ENCODE measurements at places on chromosomes 13 and 19. TPM values are rescaled to one million over a fixed set of nuclear protein-coding genes. Genes with fewer than 3 reads are reported as not detected.

GRCh38 chr19:12867120-12868099 is 13.8 kb downstream of the DNASE2 start:
- peak; percentile 73 for DNase-seq

The WDR62 gene
- total RNA-seq = 2.3 TPM

- no peak for DNase-seq
Observed at GRCh38 chr19:57241176-57241575, 744 bp downstream of the ZNF805 start.

DNA sequence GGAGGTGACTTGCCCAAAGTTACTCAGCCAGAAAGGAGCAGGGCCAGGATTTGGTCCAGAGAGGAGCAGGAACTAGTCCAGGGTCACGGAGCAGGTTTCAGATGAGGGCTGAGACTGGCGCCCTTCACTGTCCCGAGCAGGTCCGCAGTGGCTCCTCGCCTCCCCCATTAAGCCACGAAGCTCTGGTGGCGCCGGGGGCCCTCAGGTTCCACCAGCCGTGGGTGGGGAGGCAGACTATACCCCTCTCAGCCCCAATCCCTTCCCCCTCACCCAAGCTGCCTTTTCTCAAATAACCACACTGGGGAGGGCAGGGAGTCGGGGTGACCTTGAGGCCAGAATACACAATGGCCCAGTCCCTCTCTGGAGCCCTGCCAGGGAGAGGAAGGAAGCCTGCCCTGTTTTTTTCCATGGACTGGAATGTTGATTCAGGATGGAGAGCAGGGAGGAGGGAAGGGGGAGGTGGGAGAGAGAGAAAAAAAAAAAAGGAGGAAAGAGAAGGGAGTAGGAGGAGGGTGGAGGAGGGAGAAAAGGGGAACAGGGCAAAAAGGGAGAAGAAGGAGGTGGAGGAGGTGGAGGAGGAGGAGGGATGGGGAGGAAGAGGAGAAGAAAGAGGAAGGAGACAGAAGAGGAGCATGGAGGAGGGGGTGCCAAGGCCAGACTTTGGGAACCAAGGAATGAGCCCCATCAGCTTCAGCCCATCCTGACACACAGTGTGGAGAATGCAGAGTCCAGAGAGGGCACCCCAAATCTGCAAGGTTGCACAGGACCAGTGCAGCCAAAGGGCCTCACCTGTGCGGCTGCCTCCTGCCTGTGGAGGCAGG is 19.7 kb downstream of the CEACAM16 start:
- peak; percentile 90 for DNase-seq

GRCh38 chr19:53647792-53648191 is 16.0 kb downstream of the DPRX start:
- DNase-seq = no peak

DNA sequence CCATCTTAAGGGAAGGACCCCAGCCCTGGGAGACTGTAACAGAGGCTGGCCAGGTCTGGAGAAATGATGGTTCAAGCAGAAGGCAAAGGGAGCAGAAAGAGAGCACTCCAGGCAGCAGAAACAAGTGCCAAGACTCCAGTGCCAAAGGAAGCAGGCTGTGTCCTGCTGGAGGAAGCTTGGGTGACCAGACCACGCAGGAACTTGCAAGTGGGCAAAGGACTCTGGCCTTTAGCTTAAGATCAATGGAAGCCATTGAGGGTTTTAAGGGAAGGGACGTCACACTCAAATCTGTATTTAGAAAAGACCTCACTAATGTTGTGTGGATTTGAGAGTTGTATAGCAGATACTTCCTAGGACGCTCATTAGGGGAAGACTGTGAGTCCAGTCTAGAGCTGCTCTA is 95.5 kb downstream of the MIPEP start:
- DNase-seq = no peak

The LILRB1 gene
- total RNA-seq = 2.3 TPM

DNA sequence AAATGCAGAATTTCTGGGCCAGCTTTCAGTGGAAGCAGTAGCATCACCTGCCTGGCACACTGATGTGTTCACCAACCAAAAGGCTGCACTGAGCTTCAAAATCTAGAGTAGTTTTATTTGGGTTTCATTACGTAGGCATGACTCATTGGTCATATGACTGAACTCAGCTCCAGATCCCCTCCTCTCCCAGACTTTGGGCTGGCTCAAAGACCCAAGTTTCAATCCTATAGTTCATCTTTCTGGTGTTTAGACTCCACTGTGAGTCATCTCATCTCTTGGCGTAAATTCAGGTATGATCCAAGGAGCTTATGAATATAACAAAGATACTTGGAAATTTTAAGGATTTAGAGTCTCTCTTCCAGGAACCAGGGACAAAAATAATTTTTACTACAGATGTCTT is 17.7 kb downstream of the ZMYM5 start:
- DNase-seq = no peak

- peak; percentile 92 for DNase-seq
Observed at GRCh38 chr19:37902668-37903067, 3.7 kb downstream of the WDR87 start.

DNA sequence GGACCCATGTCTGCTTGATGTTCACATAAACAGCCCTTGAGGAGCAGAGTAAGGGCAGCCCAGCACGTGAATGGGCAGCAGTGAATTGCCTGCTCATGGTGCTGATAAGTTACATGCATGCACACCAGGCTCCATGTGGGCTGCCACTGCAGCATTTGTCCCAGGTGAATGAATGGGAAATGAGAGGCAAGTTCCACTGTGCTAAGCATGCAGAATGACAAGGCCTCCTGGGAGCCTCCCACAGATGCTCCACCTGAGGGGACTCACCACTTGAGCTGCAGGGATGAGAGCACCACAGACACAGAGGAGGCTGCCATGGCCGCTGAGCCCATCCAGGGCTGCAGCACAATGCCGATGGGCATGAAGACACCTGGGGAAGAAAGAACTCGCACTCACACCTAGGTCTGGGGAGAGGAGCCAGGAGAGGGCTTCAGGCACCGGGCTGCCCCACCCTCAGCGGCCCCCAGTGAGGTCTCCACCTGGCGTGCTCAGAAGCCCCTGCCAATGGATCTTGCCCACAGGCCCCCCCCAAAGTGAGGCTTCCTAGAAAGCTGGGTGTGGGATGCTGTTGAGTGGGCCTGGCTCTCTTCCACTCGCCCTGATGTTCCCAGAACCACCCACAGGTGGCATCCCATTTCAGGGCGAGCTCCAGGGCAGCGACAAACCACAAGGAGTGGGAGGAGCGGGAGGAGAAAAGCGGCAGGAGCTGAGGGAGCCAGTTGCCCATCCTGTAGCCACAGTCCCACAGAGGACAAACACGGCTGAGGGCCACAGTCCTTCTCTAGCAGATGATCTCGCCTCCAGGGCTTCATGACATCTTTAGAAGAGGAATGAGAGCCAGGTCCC is 73.8 kb downstream of the CCDC70 start:
- DNase-seq = peak; percentile 67

The MAB21L1 gene
- 2.0 TPM for total RNA-seq

GRCh38 chr19:3653865-3654513 is 27.4 kb upstream of the CACTIN start:
- no peak for DNase-seq

DNA sequence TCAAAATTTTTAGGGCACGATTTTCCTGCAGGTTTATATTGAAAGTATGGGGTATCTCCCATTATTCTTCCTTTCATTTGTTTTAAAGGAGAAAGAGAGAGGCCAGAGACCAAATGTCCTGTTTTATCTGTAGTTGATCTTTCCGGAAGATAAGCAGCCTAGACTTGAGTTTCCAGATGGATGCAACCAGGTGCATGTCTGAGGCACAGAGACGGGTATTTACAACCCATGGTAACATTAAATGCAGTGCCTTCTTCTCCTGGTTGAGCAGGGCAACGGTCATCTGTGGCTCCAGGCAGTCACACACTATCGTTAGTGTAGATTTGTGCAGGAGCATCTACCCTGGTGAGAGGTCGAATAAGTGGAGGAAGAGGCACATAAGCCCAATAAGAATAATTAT is 1507.1 kb downstream of the UQCRFS1 start:
- DNase-seq = no peak

The NPAS1 gene
- not detected for total RNA-seq

DNA sequence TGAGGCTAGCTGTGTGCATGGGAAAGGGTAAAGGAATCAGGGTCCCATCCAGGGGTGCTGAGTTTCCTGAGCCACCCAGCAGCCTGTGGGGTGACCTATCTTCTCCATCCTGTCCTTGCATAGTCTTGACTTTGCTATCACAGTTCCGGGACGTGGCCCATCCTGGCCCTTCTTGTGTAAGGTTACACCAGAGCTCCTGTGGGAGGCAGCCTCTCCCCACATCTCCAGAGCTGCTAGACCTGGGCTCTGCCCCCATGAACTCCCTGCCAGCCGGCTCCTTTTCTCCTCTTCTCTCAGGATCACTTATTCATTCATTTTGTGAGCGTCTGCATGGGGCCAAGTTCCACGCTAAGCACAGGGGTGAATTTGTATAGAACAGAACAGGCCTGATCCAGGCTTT is 238.9 kb downstream of the TSHZ3 start:
- DNase-seq = no peak

The PCSK4 gene
- 1.7 TPM for total RNA-seq

The MYO16 gene
- total RNA-seq = 1.8 TPM

The IRGC gene
- not detected for total RNA-seq

GRCh38 chr19:29418201-29418600 is 107.6 kb upstream of the VSTM2B start:
- DNase-seq = no peak

DNA sequence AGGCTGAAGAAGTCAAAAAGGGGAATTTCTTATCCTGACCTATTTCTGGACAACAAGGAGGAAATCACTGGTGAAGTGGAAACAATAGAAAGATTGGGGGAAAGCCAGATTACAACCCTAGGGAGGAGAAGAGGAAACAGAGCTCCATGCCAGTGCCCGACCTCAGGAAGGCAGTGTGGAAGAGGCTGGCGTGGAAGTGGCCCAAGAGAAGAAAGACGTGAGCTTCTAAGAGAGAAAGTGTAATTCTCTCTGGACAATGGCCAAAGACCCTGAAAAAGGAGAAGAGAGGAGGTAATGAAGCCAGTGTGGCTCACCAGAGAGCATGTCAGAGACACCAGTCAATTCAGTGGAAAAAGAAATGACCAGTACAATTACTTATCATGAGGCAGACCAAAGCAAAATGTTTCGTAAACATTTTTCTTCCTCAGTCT is 52.6 kb upstream of the URAD start:
- DNase-seq = no peak

DNA sequence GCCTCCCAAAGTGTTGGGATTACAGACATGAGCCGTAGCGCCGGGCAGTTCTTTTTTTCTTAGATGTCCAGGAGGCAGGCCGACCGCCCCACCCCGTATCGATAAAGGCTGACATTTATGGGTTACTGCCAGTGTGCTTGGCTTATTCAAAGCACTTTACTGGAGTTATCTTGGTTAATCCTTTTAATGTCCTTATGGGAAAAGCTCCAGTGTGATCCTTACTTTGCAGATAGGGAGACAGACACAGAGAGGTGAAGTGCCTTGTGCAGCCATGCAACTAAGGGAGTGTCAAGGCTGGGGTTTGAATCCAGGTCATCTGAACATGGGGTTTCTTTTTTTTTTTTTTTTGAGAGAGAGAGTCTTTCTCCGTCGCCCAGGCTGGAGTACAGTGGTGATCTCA is 19.2 kb downstream of the NCAN start:
- no peak for DNase-seq

GRCh38 chr13:67101730-67102467 is 128.2 kb downstream of the PCDH9 start:
- DNase-seq = no peak

The CDK8 gene
- total RNA-seq = 21.1 TPM

The MLNR gene
- 1.8 TPM for total RNA-seq

- no peak for DNase-seq
Observed at GRCh38 chr13:50243931-50244330, 228.7 kb downstream of the KCNRG start.

- DNase-seq = no peak
Observed at GRCh38 chr13:66994517-66995202, 235.5 kb downstream of the PCDH9 start.

The TMEM143 gene
- total RNA-seq = 9.4 TPM

DNA sequence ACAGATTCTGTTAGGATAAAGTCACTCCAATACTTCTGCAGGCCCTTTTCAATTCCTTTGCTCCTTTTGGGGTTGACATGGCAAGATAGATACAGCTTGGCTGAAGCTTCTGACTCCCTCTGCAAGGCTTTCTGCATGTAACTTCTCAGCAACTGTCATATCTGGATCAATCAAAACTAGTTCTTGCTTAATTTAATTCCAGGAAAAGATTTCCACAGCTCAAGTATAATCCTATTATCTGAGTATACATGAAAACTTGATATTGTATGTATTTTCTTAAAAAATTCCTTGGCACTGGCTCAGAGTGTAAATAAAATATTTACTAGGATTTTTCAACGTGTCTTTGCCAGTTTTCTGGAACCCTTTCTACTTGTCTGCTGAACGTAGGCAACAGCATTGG is 109.6 kb downstream of the STARD13 start:
- no peak for DNase-seq

The RNF17 gene
- total RNA-seq = not detected

DNA sequence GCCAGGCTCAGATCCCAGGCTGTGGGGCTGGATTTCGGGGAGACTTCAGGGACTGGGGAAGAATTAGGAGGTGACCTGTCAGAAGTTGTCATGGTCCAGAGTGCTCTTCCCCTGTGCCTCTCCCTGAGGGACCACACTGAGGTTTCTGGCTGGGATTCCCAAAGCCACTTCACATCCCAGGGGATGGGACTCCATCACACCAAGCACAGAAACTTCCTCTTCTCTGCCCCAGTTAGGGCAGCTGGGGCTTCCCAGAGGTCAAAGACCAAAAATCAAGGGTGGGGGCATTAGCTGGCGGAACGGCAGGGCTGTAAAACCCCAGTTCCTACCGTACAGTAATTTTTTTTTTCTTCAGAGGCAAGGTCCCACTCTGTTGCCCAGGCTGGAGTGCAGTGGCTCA is 7.4 kb downstream of the FCER2 start:
- no peak for DNase-seq

GRCh38 chr13:109481040-109481439 is 305.3 kb downstream of the IRS2 start:
- no peak for DNase-seq

- no peak for DNase-seq
Observed at GRCh38 chr19:13152356-13152973, 2.3 kb downstream of the IER2 start.

DNA sequence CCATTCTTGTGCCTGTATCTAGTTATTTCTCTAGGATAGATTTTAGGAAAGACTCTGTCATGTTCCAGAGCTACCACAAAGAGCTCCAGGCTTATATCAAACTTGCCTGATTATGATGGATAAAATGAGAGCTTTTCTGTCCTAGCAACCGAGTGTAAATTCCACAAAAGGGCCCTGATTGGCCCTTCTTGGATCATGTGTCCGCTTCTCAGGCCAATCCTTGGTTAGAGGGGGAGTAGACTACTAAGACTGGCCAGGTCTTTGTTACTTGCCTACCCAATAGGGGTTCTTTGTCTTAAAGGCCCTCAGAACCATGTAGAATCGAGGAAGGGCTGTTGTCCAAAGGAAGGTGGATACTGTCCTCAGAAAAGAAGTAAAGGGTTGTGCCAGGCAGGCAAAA is 2.4 kb downstream of the DHX34 start:
- DNase-seq = no peak

The KLF2 gene
- 107 TPM for total RNA-seq

GRCh38 chr19:44807162-44807561 is 1.7 kb upstream of the BCAM start:
- DNase-seq = peak; percentile 67

All from stomach (tissue), 19 donors.